D341Med (cell line): ENCODE measurements at places on chromosomes 6 and 20.

- no peak for DNase-seq
Observed at GRCh38 chr20:52010541-52010940, 181.0 kb downstream of the ZFP64 start.

- DNase-seq = peak; percentile 3
Observed at GRCh38 chr20:41176711-41177552, 39.6 kb downstream of the PLCG1 start.

DNA sequence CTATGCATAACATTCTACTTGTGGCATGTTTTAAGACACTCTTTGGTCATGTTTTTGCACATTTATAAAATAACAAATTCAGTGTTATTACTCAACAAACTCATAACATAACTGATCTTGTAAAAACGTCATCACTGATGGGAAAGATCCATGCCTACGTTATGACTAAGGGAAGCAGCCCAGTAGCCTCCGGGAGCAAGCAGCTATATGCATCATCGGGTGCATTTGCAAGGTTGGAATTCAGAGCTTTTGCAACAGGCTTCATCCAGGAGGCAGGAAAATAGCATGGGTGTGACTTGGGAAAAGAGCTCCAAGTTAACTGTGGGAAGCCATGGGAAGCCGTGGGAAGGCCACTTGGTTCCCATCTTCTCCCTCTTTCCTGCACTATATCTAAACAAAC lies 271.6 kb upstream of the SGK1 start:
- DNase-seq = no peak

- no peak for DNase-seq
Observed at GRCh38 chr6:101747716-101748115, 354.2 kb downstream of the GRIK2 start.

DNA sequence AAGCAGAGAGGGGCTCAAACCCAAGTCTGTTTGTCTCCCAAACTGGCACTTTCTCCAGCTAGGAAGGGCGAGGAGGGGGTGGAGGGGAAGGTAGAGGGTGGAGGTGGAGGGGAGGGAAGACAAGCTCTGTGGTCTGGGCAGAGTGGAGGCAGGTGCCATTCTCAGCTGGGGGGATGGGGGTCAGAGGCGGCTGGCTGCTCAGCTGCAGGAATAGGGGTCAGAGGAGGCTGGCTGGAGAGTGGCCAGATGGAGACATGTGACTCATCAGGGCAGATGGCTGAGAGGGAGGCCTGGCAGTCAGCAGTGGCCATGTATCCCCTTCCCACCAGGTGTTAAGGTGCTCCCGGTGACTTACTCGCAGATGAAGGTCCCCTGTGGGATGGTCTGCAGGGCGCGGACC lies 3.5 kb upstream of the SLC44A4 start:
- no peak for DNase-seq

DNA sequence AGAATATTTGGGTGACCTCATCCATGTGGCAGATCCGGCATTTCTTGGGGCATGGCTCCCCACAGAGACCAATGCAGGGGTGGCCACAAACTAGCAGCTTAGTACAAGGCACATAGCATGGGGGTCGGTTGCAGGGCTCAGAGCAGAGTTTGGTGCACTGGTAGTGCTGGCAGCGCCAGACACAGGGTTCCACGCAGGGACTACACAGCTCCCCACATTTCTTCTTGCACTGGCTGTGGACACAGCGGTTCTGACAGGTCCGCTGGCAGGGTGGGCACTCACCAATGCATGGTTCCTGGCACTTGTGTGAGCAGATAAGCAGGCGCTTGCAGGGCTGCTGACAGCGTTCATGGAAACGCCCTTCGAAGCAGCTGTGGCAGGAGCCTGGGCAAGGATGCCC lies 29.1 kb downstream of the DDX27 start:
- no peak for DNase-seq
